K562 (cell line): ENCODE measurements at places on chromosomes 2 and 18.

DNA sequence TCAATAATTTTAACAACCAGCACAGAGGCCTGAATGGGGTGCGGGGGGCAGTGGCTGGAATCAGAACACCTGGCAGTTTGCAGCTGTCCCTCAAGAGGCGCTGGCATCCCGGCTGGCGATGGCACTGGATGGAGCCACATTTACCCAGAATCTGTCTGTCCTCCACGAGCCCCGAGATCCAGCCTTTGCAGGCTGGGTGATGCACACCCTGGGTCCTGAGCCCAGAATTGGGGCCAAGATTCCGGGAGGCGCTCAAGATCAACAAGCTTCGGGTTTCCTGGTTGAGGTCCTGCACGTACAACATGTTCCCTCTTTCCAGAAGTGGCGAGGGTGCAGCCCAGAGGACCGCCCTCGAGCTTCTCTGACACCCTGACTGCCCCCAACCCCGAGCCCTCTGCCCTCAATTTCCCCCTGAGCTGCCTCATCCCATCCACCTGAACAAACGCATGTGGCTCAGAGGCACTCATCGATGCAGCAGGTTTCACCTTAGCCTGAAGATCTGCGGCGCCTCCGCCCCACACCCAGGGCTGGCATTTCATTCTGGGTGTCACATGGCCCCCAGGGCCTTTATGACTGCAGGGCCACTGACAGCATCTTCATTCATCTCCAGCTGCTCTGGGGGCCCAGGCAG lies 97.5 kb downstream of the TFCP2L1 start:
- no peak for DNase-seq

DNA sequence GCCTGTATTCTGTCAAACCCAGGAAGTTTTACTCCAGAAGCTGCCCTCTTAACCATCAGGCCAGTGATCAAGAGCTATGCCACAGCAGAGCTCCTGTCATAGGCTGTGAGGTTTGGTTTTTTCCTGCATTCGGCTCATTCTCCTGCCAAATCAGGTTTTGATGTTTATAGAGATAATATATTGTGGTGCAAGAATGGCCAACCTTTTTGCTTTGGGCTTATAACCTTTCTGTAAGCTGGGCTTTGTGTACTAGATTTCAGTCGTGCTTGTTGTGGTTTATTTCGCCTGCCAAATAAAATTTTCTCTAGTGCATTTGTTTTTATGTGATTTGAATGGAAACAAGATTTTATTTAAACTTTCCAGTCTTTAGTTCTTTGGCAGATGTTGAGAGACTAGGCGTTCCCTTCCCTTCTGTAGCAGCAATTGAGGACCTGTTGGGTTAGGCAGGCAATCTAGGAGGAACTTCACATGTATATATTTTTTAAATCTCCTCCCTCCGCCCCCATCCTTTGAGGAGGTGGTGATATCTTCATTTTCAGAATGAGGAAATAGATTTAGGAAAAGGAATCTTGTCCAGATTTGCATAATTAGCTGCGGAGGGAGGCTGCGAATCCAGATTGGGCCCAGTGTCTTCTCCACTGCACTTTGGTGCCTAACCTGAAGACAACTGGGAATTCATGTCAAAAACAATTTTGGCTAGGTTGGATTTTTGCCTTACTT lies 2.6 kb downstream of the KDM3A start:
- no peak for DNase-seq

GRCh38 chr2:45612285-45612684 lies 1.2 kb upstream of the SRBD1 start:
- no peak for DNase-seq

GRCh38 chr2:196131384-196131937 lies 39.9 kb downstream of the STK17B start:
- DNase-seq = peak; percentile 50

GRCh38 chr2:121362226-121362625 lies 77.2 kb upstream of the TFCP2L1 start:
- DNase-seq = no peak

- no peak for DNase-seq
These were observed 370.7 kb downstream of the SLC4A3 start for GRCh38 chr2:219998107-219998506.

DNA sequence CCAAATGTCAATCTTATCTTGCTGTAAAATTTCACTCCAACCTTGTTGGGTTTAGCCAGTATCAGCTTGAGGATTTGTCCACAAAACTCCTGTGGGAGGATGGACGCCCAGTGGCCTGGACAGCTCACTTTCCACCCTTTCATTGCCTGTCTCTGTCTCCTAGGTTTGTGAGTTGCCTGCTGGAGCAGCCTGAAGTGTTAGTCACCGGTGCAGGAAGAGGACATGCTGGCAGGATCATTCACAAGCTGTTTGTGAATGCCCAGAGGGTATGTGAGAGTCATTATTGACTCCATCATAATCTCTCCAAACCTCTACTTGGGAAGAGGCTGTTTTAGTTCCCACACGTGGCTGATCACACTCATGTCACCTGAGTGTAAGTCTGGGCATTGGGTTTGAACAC lies 112.3 kb downstream of the RAB3GAP1 start:
- no peak for DNase-seq

DNA sequence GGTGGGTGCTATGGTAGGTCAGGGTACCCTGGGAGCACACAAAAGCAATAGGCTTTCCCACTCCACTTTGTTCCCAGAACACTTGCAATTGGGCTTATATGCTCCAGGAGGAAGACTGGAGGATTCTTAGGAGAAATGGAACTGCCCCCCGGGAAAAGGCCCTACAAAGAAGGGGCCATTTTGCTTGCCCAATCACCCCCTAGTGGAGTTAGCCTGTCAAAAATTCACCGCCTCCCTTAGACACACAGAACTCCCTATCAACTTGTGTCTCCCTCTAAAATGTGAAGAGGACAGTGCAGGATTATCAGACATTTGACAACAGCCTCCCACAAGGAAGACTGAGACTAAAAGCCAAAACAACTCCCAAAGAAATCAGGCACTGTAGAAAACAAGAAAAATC lies 36.5 kb downstream of the NLRC4 start:
- DNase-seq = peak; percentile 22

DNA sequence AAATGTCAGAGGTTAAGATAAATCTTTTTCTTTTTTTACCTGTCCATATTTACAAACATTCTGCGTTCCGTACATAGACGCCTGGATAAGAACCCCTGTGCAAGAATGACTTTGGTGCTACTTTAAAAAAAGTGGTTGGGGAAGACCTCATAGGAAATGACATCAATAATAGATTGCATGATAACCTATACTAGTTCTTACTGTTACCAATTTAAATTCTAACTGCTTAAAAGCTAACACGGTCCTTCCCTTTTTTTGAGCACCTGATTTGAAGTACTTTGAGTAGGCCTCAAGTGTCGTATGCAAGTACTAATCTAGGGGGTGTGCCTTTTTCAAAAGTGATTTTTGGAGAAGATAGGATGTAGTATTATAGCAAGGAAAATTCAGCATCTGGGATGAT lies 2.1 kb downstream of the SLC39A10 start:
- DNase-seq = peak; percentile 28

GRCh38 chr2:214075456-214075855 lies 335.4 kb upstream of the VWC2L start:
- DNase-seq = no peak

GRCh38 chr2:147025646-147026585 lies 818.9 kb upstream of the ACVR2A start:
- DNase-seq = no peak

DNA sequence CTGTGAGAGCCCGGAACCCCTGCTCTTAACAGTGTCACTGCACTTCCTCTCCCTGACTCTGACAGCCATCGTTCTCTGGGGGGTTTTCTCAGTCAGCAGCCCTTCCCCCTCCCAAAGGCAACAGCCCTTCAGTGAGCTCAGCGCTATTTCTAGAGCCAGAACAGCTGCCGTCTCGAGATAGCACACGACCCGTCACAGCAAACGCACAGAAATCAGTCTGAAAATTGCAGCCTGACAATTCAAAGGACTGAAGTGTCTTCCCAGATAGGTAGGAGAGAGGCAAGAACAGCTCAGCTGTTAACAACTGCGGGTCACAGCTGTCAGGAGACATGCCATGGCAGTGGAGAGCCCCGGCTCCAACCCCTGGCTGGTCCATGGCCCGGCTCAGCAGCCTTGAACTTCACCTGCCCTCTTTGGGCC lies 45.4 kb downstream of the ST8SIA5 start:
- peak; percentile 84 for DNase-seq

DNA sequence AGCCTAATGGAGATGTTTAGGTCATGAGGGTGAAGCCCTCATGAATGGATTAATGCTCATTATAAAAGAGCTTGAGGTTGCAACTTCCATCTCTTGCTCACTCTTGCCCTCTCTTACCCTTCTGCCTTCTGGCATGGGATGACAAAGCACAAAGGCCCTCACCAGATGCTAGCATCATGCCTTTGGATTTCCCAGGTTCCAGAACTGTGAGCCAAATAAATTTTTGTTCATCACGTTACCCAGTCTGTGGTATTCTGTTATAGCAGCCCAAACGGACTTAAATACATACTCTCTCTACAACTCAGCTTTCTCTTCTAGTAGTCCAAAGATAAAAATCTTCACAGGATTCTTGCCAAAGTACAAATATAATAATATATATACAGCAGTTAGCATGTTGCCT lies 75.8 kb downstream of the LNPK start:
- DNase-seq = no peak

- DNase-seq = no peak
These were observed 216.9 kb downstream of the HAUS1 start for GRCh38 chr18:46320928-46321711.
